ENCODE measurements at places on chromosomes 6 and 20.

DNA sequence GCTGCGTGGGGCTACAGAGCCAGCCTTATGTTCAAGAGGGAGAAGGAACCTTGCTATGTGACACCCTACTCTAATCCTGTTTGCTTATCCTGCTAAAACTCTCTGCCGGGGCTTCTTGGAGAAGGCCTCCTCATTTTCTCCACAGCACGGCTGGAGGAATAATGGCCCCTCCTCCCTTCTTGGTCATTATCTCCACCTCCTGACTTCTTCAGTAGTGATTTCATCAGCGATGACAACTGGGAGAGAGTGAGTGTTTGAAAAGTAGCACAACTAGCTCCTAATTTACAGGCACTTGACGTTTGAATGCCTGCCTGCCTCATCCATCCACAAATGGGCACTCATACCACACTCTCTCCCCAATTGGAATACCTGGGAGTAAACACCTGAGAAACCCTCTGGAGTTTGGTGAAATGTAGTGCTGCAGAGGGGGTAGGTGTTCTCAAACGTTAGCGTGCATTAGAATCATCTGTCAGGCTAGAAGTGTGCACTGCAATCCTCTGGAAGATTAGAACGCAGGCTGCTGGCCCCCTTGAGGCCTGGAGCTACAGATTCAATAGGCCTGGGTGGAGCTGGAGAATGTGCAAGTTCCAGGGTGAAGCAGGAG lies 148.5 kb downstream of the FOXC1 start:
- DNase-seq = no peak

GRCh38 chr20:45157962-45158361 lies 16.7 kb upstream of the PI3 start:
- peak; percentile 66 for DNase-seq

- DNase-seq = no peak
Measured at GRCh38 chr6:27651371-27651732, 178.4 kb upstream of the ZNF184 start.

- DNase-seq = no peak
Measured at GRCh38 chr20:32455171-32455900, 97.2 kb downstream of the ASXL1 start.

- peak; percentile 27 for DNase-seq
Measured at GRCh38 chr6:93036835-93037234, 382.5 kb downstream of the EPHA7 start.

- no peak for DNase-seq
Measured at GRCh38 chr20:34582911-34583310, 24.4 kb downstream of the MAP1LC3A start.

DNA sequence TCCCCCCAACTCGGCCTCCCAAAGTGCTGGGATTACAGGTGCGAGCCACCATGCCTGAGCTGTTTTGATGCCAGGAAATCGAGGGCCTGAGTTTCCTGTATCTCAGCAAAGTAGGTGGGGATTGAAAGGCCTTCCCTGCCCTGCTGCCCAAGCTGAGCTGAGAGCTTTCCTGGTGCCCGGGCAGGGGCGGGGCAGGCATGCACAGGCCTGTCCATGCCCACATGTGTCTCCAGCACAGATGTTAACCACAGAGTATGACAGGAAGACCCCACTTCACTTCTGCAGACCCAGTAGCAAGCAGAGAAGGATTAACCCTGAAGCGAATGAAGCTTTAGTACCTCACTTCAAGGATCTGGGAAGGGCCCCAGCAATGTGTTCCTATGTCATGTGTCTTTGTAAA lies 66.0 kb downstream of the GPR6 start:
- no peak for DNase-seq

DNA sequence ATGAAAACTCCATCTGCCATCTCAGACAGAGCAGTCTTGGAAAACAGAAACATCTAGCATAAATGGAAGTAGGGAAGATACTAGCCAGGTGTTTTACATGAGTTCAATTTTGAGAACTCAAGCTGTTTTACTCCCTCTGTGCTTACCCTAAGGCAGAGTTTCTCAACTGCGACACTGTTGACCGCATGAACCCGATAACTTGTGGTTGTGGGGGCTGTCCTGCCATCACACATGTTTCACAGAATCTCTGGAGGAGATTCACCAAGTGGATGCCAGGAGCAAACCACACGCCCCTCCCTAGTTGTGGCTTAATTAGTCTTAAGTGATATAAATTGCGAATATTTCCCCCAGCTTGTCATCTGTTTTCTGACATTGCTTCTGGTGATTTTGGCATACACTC lies 2.3 kb upstream of the SERPINB6 start:
- DNase-seq = no peak

DNA sequence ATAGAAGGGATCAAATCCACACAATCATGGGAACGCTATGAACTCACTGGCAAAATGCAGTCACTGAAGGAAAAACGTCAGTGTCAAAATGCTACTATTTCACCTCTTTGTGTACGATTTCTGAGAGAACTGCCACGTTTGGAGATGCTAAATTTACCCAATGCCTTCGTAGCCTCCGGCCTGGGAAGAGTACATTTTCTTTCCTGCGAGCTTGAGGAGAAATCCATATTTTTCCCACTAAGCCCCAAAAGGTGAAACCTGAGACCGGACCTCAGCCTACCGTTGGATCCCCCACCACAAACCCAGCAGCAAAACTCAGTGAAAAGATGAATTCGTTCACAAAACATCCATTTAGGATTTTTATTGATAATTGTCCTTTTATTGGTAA lies 131.7 kb downstream of the GPX5 start:
- DNase-seq = peak; percentile 5

GRCh38 chr6:13172291-13172690 lies 156.0 kb downstream of the TBC1D7 start:
- DNase-seq = no peak

GRCh38 chr6:9540534-9541126 lies 874.2 kb downstream of the TFAP2A start:
- peak; percentile 56 for DNase-seq

DNA sequence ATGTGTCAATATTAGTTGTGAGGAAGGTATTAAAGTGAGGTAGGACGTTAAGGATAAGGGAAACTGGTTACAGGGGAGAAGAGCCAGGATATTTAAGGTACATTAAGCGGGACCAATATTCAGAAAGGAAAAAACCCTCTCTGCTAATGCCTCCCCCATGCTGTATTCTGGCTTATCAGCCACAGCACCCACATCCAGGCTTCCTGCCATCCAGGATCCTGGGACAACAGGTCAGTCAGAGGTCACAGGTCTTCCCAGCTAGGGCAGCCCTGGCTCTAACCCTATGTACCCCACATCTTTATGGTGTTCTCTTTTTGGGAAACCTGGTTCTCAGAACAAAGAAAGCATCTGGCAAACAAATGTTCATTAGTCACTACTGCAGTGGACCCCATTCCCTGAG lies 5.3 kb downstream of the DDRGK1 start:
- no peak for DNase-seq

DNA sequence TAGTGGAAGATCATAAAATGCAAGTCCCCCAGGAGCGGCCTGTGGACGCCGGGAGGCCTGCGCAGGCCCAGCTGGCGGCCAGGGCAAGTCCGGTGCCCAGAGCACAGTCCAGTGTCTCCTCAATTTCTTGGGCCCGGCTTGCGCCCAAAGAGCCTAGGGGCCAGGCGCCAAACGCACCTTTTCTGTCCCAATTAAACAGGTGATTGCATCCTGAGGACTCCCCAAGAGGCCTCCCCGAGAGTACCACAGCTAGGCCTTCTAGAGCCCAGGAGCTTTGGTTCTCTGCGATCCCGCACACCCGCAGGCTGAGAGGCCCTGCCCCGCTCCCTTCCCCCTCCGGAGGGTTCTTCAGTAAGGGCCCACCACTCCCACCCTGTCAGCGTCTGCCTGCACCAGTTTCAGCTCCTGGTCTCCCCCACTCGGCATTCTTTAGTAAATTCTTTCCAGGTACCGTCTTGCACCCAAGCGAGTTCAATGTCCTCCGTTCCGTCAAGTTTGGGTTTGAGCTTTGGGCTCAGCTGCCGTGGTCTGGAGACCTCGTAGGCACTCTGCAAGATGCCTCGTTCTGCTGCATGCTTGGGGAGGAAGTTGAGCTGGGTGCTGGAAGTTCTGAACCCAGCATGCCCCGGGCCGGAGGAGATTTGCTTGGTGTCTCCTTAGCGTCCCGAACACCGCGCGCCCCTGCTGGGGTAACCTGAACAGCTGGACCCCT lies 3.9 kb upstream of the NKX2-2 start:
- DNase-seq = no peak

DNA sequence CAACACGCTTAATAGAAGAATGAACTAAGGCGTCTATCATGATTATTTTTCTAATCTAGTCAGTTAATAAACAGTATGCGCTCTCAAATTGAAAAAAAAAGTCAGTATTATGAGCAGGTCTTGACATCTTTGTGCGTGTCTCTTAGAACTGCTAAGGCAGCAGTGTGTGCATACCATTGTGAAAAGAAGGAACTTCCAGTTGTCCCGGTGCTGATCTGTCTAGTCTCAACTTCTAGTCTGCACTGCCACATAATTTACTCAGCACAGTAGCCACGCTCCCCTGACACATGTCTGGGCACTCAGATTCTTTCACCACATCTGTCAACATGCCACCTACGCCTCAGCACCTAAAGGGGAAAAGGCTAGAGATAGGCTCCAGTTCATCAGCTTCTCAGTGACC lies 61.1 kb upstream of the SPDEF start:
- no peak for DNase-seq

- no peak for DNase-seq
Measured at GRCh38 chr6:35492974-35493284, 4.0 kb downstream of the TEAD3 start.

GRCh38 chr6:161439093-161439492 lies 165.2 kb upstream of the AGPAT4 start:
- peak; percentile 94 for DNase-seq

- no peak for DNase-seq
Measured at GRCh38 chr6:40610229-40610628, 23.1 kb upstream of the LRFN2 start.

GRCh38 chr6:150269857-150270223 lies 99.0 kb upstream of the IYD start:
- no peak for DNase-seq

- no peak for DNase-seq
Measured at GRCh38 chr6:76347539-76347938, 275.1 kb upstream of the IMPG1 start.

GRCh38 chr6:122548281-122548680 lies 61.9 kb upstream of the PKIB start:
- DNase-seq = no peak

DNA sequence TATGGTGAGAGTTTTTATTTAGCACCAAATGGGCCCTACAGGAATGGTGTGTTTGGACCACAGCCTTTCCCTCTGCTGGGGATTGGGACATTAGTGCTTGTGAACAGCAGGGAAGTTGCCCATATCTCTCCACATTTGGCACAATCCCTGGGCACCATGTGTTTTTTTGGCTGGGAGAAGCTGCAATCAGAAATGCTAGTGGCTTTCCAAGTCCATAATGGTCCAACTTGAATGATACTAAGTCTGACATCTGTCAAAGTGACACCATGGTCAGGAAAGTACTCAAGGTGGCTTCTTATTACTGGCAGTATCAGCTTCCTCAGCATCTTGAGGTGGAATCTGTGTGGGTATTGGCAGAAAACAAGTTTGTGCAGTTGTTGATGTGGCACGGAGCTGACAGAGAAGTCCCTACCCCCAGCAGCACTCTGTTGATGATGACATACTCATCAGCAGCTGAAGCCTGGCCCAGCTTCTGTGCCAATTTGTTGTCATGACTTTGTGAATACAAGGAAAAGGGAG lies 53.0 kb downstream of the SASH1 start:
- peak; percentile 73 for DNase-seq

DNA sequence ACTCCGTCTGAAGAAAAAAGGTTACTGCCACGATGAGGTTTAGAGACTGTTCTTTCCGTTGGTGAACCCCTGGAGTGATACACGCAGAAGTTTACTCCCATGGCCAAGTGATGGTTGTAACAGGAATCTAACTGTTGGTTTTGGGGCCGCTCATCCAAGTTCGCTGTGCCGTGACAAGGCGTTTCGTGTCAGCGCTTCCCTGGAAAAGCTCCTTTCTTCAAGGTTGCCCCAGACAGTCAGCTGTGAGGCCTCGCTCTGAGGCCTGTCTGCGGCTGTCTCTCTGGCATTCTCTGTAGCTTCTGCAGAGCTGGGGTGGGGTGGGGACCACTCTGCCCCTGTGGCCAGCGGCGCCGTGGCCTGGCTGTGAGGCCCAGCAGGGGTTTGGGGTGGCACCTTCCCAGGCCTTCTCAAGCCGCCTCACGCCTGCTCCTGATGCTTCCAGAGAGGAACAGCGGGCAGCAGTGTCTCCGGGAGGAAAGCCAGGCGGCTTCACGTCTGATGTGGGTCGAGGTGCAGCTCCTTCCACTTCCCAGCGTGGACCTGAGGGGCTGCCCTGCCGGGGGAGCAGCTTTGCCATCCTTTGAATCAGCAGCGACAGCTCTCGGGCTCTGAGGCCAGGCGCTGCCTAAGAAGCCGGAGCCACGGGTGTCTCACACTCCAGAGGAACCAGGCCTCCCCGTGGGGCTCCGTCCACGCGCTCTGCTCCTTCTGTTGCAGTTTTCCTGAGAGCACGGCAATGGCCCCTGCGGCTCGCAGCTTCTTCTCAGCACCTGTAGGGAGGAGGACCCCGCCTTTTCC lies 76.2 kb downstream of the SMOC2 start:
- DNase-seq = no peak

- no peak for DNase-seq
Measured at GRCh38 chr6:70303034-70303525, at the start of gene COL9A1. COL9A1 (minus strand) TSS chr6:70303084; CDS start chr6:70302924, 160 bp downstream.

- no peak for DNase-seq
Measured at GRCh38 chr6:22783931-22784330, 214.6 kb downstream of the HDGFL1 start.

DNA sequence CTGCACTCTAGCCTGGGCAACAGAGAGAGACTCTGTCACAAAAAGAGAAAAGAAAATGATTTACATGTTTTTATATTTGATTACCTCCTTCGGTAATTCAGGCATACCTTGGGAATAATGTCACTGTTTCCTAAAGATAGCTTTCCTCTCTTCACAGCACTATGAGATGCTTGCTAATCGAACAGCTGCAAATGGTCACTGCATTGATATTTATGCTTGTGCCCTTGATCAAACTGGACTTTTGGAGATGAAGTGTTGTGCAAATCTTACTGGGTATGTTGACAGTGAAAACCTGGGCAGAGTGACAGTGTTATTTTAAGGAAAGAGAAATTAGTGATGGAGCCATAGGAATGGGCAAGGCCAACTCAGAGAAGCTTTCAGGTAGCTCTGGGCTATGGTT lies 19.6 kb downstream of the SEC23B start:
- no peak for DNase-seq

GRCh38 chr20:4406627-4407026 lies 315.1 kb upstream of the PRND start:
- no peak for DNase-seq

DNA sequence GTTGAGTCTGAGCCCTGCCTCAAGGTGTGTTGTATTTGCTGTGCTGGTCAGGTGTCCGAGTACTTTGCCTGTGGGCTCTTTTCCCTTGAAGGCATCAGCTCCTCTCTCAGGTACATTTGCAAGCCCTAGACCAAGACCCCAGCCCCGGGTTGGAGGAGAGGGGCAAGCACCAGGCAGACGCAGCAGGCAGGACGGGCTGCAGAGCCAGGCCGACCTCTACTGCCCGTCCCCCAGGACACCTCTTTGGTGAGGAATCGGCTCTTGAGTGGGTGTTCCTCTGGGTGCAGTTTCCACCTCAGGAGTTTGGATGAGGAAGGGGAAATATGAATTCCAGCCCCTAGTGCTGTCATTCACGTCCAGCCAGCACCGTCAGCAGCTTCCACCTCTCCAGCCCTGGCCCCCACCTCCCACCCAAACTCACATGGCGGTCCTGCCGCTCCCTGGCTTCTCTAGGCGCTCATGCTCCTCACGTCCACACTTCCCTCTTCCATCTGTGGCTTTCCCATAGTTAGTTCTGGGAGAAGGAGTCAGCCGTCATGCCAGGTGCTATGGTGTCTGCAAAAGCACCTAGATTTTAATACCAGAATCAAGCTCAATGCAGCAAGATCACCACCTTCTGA lies 183.9 kb downstream of the DLL1 start:
- DNase-seq = no peak

- no peak for DNase-seq
Measured at GRCh38 chr6:120384671-120385070, 949.6 kb downstream of the TBC1D32 start.
